ENCODE measurements at places on chromosomes 16 and 17.

- no peak for DNase-seq
These were observed 450.0 kb downstream of the NPIPA7 start for GRCh38 chr16:16828913-16829398.

GRCh38 chr17:1629504-1630310 lies 1.1 kb upstream of the SLC43A2 start:
- DNase-seq = peak; percentile 17

GRCh38 chr17:4721203-4722135 lies 9.8 kb upstream of the MED11 start:
- DNase-seq = no peak

DNA sequence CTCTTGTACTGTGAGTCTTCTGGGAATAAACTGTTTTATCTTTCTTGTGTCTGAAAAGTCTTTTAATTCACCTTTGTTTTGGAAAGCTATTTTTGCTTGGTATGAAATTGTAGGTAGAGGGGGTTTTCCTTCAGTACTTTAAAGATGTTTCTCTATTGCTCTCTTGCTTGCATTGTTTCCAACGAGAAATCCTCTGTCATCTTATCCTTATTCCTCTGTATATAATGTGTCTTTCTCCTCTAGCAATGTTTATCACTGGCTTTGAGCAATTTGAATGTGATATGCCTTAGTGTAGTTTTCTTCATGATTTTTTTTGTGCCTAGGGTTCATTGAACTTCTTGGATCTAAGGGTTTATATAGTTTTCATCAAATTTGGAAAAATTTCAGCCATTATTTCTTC lies 96.3 kb downstream of the CDK5R1 start:
- no peak for DNase-seq

GRCh38 chr17:19911033-19911432 lies 43.3 kb upstream of the ULK2 start:
- DNase-seq = no peak

DNA sequence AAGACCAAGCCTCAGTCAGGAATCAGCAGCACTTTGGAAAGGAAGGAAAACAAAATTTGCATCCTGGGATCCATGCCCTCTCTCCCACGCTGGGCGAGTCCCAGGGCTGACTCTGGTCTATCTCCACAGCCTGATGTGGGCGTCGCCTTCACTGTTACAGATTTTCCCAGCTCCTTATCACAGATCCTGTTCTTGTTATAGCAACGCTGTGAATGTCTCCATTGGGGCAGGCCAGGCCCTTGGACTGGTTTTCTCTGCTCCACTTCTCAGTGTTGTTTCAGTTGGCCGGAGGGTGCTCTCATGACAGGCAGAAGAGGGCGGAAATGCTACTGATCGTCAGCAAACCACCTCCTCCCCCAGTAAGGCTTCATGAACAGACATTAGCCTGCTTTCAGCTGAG lies 127.9 kb upstream of the CDH11 start:
- DNase-seq = no peak

DNA sequence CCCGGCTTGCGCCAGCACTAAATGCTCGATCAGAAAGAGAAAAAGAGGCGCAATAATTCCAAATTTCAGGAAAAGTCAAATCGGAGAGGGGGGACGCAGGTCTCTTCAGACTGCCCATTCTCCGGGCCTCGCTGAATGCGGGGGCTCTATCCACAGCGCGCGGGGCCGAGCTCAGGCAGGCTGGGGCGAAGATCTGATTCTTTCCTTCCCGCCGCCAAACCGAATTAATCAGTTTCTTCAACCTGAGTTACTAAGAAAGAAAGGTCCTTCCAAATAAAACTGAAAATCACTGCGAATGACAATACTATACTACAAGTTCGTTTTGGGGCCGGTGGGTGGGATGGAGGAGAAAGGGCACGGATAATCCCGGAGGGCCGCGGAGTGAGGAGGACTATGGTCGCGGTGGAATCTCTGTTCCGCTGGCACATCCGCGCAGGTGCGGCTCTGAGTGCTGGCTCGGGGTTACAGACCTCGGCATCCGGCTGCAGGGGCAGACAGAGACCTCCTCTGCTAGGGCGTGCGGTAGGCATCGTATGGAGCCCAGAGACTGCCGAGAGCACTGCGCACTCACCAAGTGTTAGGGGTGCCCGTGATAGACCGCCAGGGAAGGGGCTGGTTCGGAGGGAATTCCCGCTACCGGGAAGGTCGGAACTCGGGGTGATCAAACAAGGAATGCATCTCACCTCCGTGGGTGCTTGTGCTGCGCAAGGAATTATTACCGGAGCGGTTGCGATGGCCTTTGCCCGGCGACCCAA lies 4.0 kb upstream of the DLX4 start:
- no peak for DNase-seq

- DNase-seq = no peak
These were observed 22.6 kb upstream of the CBFA2T3 start for GRCh38 chr16:88999457-89000206.

DNA sequence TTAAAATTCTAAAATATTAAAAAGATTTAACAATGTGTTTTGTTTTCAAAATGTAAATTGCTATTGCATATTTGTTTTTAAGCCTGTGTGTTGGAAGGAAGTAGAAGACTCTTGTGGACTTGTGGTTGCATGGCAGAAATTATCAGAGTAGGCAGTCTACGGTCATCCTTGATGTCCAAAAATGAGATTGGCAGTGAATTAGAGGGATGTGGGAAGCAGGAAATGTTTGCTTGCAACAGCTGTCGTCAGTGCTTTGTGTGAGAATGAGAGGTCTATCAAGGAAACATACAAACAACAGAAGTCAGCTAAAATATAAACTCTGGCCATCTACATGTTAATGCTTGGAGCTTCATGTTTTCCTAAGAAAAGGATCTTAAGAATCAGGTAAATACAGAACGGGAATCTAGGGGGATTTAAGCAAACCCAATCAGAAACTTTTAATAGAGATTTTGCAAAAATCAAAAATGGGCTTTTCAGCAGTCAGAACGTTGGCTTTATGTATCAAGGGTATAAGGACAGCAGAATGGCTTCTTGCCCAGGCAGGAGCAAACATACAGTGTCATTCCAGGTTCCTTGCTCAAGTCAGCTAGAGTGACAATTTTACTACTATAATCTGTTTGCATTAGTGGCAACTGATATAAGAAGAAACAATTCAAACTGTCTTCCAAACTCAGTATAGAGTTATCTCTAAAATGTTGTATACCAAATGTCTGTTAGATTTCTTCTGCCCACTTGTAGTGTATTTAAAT lies 196.7 kb downstream of the CYB561 start:
- DNase-seq = no peak

Data from AML-193 (cell line).